Activated naive CD4-positive, alpha-beta T cell treated with anti-CD3 and anti-CD28 coated beads, Interleukin-2, amount 50 U/mL, for 72 hours (primary cell): ENCODE measurements at places on chromosomes 16 and 17. TPM values are rescaled to one million over a fixed set of nuclear protein-coding genes. Genes with fewer than 3 reads are reported as not detected.
A peak's percentile ranks its signal among the peaks of the same experiment; 100 is the strongest.

Gene COL1A1
- total RNA-seq = 0.48 TPM

DNA sequence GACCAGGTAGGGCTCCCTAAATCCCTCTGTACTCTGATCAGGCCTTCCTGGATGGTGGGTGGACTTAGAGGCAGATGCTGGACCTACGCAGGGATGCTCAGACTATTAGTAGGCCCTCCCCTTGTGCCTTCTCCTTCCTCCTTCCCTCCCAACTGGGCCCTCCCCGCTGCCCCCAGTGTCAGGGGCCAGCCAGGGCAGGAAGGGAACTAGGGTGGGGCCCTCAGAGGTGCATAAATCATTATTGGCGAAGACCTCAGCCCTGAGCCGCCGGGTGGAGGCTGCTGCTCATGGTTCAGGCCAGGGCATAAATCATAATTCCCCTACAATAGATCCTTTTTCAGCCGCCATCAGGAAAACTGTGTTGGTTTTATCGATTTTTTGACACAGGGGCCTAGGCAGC lies 81.4 kb downstream of the MRM1 start:
- no peak for DNase-seq

DNA sequence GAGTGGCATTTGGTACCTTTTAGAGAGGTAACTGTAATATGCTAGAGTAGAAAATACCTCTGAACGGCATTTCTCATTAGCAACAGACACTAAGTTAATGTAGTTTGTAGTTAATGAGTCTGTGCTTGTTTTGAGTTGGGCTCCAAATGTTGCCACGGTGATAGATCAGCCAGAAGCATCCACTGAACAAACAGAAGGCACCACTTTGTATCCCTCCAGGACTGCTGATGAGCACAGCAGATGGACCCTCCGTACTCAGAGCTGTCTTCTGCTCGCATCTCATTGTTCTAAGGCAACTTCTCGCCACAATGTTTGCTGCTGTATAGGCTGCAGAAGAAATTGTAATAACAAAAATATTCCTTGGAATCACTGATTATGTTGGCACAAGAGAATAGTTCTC lies 56.1 kb downstream of the TNRC6C start:
- no peak for DNase-seq

Gene TMEM256
- total RNA-seq = 78.9 TPM

DNA sequence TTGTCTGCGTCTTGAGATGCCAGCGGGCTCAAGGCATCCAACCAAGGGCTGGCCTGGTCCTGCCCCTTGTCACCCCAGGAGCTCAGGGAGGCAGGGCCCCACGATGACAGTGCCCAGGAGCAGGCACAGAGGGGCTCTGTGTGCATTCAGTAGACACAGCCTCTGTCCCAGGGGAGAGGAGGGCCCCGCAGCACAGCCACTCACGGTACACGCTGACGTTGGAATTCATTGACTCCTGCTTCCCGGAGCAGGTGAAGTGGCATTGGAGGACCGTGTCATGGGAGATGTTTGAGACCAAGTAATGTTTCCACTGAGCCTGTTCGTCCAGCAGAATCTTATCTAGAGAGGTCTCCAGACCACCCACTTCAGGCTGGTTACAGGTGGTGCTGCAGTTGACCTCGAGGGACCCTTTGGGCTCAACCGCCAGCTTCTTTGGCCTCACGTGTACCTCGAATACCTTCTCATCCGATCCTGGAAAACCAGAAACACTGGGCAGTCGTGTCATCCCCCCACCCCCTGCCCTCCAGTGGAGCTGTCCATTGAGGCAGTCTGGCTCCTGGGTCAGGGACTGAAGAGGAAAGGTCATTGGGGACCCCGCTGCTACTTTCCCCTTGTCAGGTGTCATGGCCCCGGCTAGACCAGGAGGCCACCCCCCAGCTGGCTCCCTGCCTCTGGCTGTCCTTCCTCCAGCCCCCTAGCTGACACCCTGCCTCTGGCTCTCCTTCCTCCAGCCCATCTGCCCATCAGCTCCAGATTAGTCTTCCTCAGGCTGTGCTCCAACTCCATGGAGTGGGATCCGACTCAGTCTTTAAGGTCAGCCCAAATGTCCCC lies 7.0 kb downstream of the PRR29 start:
- peak; percentile 43 for DNase-seq

GRCh38 chr16:10613785-10614485 lies 33.5 kb upstream of the EMP2 start:
- DNase-seq = no peak

- DNase-seq = no peak
Observed at GRCh38 chr16:65829076-65829475, 537.4 kb upstream of the CDH5 start.

- DNase-seq = no peak
Observed at GRCh38 chr17:63588797-63589196, 11.9 kb upstream of the TACO1 start.

Gene CORO1A
- total RNA-seq = 672 TPM

DNA sequence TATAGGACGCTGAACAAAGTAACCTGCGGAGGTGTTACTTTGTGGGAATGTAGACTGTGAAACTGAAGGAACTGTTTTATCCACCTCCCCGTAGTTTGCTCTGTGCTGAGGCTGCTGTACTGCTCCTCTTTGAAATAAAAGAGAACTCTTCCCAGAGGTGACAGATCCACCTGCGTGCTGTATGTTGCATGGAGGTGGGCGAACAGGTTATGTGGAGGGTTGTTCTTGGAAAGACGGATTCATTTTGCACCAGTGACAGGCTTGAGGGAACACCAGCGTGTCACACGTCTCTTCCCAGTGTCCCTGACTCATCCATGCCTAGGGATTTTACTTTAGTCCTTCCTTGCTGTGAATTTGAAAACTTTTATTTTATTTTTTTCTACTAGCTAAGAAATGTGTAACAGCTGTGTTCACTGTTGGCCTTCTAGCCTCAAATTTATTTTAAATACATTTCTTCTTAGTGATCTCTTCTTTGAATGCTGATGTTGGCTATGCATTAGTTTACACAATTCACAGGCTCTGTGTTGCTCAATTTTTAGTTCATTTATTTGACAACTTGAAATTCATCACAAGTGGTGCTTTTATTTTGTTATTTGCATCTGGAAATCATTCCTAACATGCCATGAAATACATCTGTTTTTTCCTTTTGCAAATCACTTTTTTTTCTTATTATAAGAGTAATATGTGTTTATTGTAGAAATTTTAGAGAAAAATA lies 512.4 kb downstream of the CDH13 start:
- no peak for DNase-seq

GRCh38 chr16:66298006-66298405 lies 68.5 kb upstream of the CDH5 start:
- DNase-seq = peak; percentile 16

DNA sequence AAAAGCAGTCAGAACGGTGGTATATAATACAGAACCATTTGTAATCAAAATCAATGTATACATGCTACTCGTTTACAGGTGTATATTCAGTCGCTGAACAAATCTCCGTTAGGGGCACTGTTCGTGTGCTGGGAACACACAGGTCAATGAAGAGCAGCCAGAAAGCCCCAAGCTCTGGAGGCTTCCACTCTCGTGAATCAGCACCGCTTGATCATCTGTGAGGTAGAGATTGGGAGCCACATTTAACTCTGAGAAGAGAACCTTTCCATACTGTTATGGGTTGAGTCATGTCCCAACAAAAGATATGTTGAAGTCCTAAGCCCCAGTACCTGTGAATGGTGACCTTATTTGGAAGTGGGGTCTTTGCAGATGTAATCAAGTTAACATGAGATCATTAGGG lies 5.4 kb upstream of the CYTH1 start:
- no peak for DNase-seq

DNA sequence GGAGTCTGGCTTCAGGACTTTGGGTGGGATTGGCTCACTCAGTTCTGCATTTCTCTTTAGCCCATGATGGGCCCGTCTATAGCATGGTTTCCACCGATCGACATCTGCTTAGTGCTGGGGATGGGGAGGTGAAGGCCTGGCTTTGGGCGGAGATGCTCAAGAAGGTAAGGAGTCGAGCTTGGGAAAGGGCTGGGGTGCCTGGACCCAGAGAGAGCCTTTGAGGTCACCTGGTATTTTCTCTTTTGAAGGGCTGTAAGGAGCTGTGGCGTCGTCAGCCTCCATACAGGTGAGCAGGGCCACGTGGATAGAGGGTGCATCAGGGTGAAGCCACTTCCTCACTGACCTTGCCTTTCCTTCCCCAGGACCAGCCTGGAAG lies 2.2 kb downstream of the THOC6 start:
- DNase-seq = no peak

DNA sequence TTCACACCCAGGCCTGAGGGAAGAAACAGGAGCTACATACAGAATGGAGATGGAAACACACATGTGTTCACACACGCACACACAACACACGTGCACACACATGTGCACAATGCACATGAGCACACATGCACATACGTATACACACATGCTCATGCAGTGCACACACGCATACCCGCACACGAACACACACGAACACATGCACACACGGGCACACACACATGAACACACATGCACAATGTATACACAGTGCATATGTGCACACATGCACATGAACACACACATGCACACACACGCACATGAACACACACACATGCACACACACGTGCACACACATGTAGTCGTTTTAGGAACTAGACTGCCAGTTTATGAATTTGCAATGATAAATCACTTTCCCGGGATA lies 49.3 kb upstream of the CDR2 start:
- DNase-seq = no peak

GRCh38 chr17:50564916-50565315 lies 4.4 kb downstream of the CACNA1G start:
- DNase-seq = no peak

GRCh38 chr16:89616623-89617022 lies 3.2 kb downstream of the DPEP1 start:
- DNase-seq = no peak

DNA sequence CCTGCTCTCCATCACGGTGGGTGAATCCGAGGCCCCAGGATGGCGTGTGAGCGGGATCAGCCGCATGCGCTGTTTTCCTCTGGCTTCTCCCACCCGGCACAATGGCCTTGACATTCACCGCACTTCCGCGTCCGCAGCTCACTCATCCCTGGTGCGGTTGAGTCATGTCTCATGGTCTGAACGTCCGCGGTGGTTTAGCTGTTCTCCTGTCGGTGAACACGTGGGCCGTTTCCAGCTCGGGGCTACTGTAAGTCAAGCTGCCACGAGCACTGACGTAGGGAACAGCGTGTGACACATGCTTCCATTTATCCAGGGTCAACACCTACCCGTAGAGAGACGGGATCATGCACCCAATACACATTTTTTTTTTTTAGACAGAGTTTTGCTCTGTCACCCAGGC lies 15.3 kb upstream of the CACNA1H start:
- DNase-seq = no peak

GRCh38 chr16:1211451-1212268 lies 13.4 kb downstream of the TPSG1 start:
- DNase-seq = no peak

DNA sequence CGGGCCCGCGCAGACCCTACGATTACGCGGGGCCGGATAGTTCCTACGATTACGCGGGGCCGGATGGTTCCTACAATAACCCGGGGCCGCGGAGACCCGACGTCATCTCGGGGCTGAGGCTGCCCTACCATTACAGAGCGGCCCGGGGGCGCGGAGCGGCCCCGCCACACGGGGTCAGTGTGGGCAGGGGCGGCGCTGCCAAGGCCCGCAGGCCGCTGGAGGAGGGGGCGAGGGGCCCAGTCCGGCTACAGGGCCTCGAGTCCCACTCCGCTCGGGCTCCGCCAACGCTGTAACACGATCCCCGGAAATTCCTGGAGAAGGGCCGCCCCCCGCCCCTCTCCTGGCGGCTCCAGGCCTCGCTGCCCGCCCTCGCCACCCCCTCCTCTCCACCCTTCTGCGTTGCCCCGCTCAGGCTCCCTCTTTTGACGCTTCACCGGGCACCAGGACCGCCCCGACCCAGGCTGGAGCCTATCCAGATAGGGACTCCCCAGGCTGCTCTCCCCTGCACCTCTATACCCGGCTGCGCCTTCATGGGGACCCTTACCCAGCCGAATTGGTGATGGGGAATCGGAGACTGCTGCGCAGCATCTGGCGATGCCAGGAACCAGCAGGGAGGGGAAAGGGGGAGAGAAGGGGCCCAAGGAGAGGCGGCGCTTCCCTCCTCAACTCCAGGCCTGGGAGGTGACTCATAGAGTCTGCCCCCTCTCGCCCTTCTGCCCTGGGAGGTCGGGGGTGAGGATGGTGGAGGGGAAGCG lies at the start of gene RAB34:
RAB34 (minus strand) TSS at position 291 of the 755 bp plus-strand sequence. CDS start 602 bp downstream, outside the sequence.
- peak; percentile 33 for DNase-seq

GRCh38 chr17:2700491-2701141 lies 10.9 kb downstream of the CLUH start:
- no peak for DNase-seq

Gene CAPNS2
- total RNA-seq = not detected

DNA sequence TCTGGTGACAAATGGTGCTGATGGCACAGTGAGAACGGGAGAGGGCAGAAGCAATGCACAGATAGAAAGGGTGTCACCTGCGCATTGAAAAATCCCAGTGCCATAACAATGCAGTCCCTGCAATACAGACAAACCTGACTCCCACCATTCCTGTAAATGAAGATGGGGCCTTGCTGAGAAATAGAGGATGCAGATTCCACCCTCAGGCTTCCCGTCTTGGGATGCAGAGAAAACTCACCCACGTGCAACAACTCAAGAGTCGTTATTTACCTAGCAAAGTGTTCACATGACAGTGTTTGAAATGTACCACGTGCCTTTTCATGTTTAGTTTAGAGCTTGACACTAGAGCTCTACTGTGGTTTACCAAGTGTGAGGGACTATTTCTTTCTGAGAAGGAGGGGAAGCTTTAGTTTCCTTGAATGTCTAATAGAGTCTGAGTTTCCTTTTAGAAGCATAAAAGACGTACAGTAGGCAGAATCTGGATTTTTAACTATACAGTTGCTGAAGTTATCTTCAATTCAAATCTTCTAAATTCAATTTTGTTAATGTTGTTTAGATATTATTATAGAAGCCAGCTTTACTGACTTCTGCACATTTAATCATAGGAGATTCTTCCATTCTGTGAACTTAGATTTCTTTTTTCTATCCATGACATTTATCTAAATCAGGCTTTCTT lies 35.6 kb downstream of the WWOX start:
- no peak for DNase-seq

GRCh38 chr17:850086-850850 lies 68.1 kb downstream of the MRM3 start:
- DNase-seq = no peak

Gene TMEM132E
- total RNA-seq = not detected

DNA sequence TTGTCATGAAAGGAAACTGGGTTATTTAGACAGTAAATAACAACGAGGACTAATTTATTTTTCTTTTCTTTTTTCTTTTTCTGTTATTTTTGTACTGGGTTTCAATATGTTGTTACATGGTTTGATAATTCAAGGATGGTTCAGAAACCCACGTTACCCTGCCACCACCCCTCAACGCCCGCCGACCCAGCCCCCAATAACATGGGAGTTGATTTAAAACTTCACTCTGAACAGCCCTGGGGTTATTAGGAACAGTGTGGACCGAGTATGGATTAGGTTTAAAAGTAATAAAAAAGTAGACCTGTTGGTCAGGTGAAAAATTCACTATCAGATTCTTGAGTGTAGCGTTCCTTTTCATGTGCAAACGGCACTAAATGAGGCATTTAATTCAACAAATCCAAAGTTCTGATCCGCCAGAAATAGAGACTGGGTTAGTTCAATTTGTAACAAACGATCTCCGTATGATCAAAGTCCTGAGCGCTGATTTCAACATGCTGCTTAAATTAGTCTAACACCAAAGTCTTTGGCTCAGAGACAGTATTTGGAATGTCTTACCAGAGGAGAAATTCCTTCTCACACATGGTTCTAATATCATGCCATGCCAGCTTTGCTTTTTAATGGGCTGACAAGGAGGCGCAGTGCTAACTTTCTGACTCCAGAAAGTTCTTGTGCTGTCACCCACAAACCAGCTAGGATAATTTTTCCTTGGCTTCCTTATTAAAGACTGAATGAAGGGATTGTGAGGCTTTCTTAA lies 173.1 kb upstream of the IRX3 start:
- no peak for DNase-seq

GRCh38 chr16:58644765-58645487 lies 15.3 kb upstream of the CNOT1 start:
- DNase-seq = no peak
